Thoracic aorta (tissue), 2 donors: ENCODE measurements at places on chromosomes 5 and 9. TPM values are rescaled to one million over a fixed set of nuclear protein-coding genes. Genes with fewer than 3 reads are reported as not detected.

The SLC24A2 gene
- total RNA-seq = not detected

The ADCY2 gene
- 5.0 TPM for total RNA-seq

The ZNF300 gene
- total RNA-seq = 3.8 TPM

The ROR2 gene
- 0.68 TPM for total RNA-seq

The PKD2L2 gene
- total RNA-seq = not detected

The FGD3 gene
- 9.9 TPM for total RNA-seq

The ESM1 gene
- 3.9 TPM for total RNA-seq

The RNF145 gene
- 46.1 TPM for total RNA-seq

The TIMD4 gene
- total RNA-seq = not detected

The TNC gene
- 243 TPM for total RNA-seq

The PCDHB9 gene
- 4.2 TPM for total RNA-seq

The TUSC1 gene
- 42.1 TPM for total RNA-seq

The TEX48 gene
- not detected for total RNA-seq

The RNF130 gene
- 151 TPM for total RNA-seq

The PGGT1B gene
- 7.3 TPM for total RNA-seq

The FOXE1 gene
- 0.68 TPM for total RNA-seq

The PTGER4 gene
- 45.9 TPM for total RNA-seq

The PRR16 gene
- 25.5 TPM for total RNA-seq

The LCP2 gene
- 56.9 TPM for total RNA-seq

The GPX3 gene
- total RNA-seq = 1,240 TPM

The CD14 gene
- total RNA-seq = 235 TPM

The SPZ1 gene
- total RNA-seq = not detected

The MLANA gene
- total RNA-seq = not detected
